Natural killer cell treated with Interleukin-12 subunit alpha and Interleukin-12 subunit beta and Interleukin-15 and Interleukin-18, amount 100 ng/mL, for 72 hours (primary cell): ENCODE measurements at places on chromosomes 16 and 17.

- no peak for DNase-seq
These were observed 55.7 kb downstream of the CENPV start for GRCh38 chr17:16297367-16298139.

GRCh38 chr17:81189016-81189415 is 23.0 kb upstream of the AATK start:
- DNase-seq = no peak

GRCh38 chr17:21370430-21370829 is 5.7 kb upstream of the KCNJ12 start:
- DNase-seq = no peak

GRCh38 chr16:69318911-69319289 is 7.8 kb downstream of the VPS4A start:
- no peak for DNase-seq
